ENCODE measurements at places on chromosomes 2 and 18.

DNA sequence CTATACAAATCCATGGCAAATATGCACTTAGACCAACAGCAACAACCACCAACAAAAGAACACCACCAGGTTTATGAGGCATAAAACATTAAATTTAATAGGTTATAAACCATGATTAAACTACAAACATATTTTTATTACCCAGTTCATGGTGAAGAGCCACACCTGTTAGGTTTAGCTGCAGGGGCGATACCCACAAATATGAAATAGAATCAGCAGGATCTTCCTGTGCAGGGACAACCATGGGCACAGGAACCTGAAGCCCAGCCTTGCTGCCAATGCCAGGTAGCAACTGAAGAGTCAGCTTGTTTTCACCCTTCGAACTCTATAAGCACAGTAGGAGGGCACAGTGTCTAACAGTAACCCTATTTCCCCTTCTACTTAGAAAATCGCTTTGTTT lies 675.0 kb downstream of the SATB2 start:
- DNase-seq, result no peak

GRCh38 chr18:41501848-41502247 lies 453.2 kb upstream of the PIK3C3 start:
- no peak for DNase-seq

- DNase-seq, result no peak
Observed at GRCh38 chr18:57906852-57907251, 103.7 kb upstream of the ATP8B1 start.

GRCh38 chr2:85888684-85889626 lies at the start of gene ST3GAL5:
Gene ST3GAL5 (minus strand): TSS chr2:85888990. CDS start chr2:85888905, 85 bp downstream.
- peak; percentile 96 for DNase-seq

GRCh38 chr2:107570876-107571275 lies 255.8 kb upstream of the RGPD4 start:
- no peak for DNase-seq

GRCh38 chr2:21332993-21333625 lies 209.3 kb downstream of the TDRD15 start:
- no peak for DNase-seq

DNA sequence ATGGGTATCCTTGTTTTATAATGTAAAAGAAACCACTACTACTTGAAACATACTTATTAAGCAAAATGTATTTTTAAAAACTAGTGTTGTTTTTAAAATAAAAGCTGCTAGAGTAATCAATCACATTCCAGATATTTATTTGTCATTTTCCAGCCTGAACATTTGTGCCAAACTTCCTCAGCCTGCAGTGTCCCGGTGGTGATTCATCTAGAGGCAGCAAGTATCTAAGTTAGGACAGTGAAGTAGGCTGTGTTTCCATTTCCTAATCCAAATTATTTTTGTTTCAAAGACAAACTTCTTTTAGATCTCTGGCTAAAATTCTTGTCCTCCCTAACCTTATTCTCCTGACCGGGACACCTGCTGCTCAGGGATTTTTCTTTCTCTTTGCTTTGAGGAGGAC lies 12.8 kb upstream of the GCG start:
- no peak for DNase-seq

- no peak for DNase-seq
Observed at GRCh38 chr2:171957061-171957460, 34.8 kb downstream of the HAT1 start.

GRCh38 chr2:231726276-231726675 lies 18.0 kb downstream of the PTMA start:
- DNase-seq, result no peak

DNA sequence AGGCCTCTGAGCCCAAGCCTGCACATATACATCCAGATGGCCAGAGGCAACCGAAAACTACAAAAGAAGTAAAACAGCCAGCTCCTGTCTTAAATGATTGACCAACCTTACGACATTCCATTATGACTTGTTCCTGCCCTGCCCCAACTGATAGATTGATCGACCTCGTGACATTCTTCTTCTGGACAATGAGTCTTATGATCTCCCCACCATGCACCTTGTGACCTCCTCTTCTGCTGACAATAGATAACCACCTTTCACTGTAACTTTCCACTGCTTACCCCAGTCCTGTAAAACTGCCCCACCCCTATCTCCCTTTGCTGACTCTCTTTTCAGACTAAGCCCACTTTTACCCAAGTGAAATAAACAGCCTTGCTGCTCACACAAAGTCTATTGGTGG lies 670.0 kb upstream of the PKDCC start:
- no peak for DNase-seq

- no peak for DNase-seq
Observed at GRCh38 chr18:55096263-55096951, 137.1 kb upstream of the CCDC68 start.

- no peak for DNase-seq
Observed at GRCh38 chr2:215161301-215161829, 22.9 kb upstream of the ABCA12 start.

GRCh38 chr18:3283253-3283863 lies 21.4 kb downstream of the MYL12B start:
- DNase-seq, result no peak

- no peak for DNase-seq
Observed at GRCh38 chr2:39202639-39203369, 41.0 kb downstream of the CDKL4 start.

- DNase-seq, result no peak
Observed at GRCh38 chr18:36630917-36631316, 197.9 kb downstream of the TPGS2 start.

- no peak for DNase-seq
Observed at GRCh38 chr2:198408171-198408570, 603.8 kb downstream of the PLCL1 start.

- DNase-seq, result no peak
Observed at GRCh38 chr18:45627204-45627526, 11.9 kb downstream of the SLC14A2 start.

All from stimulated activated CD4-positive, alpha-beta T cell treated with anti-CD3 and anti-CD28 coated beads, TNF-alpha, amount 100 ng/mL, for 1 hour (primary cell).